ENCODE measurements at places on chromosomes 11 and 22.

DNA sequence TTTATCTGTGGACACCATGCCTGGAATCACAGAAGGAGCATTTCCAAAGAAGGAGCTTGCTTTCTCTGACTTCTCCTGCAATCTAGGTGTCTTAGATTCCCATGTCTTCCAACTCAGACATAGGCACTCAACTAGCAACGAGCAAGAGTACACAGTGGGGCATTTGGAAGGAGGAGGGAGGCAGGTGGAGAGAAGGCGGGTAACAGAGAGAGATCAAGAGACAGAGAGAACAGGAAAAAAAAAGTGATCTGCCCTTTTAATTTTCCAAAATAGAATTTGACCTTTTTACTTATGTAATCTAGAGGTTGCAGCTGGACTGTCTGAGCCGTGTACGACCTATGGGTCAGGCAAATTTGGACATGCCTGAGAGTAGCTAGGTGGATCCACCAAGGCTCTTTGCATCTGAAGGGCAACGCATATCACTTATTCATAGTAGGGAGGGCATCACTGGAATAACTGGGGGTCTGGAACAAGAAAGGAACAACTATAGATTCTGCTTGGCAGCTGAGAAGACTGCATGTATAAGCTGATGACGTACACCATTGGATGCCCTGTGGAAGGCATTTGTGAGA, 37.3 kb upstream of the POGLUT3 start:
- no peak for DNase-seq

- no peak for DNase-seq
Observed at GRCh38 chr11:67698247-67698646, 23.8 kb upstream of the ALDH3B2 start.

GRCh38 chr11:94802501-94802900, 34.3 kb downstream of the AMOTL1 start:
- no peak for DNase-seq

GRCh38 chr11:32312865-32313403, 122.4 kb downstream of the WT1 start:
- DNase-seq = peak; percentile 24

GRCh38 chr11:25992294-25992693, 339.6 kb upstream of the ANO3 start:
- DNase-seq = no peak

DNA sequence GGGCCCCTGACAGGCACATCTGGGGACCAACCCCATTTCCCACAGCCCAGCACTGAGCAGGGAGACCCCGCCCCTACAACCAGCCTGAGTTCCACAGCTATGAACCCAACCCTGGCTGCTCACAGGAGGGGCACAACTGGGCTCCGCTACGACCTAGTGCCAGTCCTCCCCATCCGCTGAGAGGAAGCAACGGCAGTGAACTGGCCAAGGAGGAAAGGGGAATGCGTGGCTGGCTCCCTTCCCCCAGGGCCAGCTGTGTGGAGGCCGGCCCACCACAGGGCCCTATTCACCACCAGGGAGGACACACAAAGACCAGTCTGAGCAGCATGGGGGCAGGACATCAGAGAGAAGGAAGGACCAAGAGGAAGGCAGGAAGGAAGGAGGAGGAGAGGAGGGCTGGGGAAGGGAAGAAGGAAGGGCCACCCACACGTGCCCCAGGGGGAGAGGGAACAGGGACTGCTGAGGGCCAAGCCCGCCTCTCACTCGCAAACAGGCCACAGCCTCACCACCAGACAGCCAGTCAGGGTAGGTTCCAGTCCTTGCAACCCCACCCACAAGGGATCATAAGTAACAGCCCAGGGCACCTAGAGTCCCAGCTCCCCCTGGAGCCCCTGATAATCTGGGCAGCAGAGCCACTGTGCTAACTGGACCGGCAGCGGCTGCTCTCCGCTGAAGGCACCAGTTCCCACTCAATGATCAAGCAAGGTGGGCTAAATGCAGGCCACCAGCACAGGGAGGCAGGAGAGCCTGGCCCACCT, 8.5 kb upstream of the GAL3ST1 start:
- DNase-seq = no peak

DNA sequence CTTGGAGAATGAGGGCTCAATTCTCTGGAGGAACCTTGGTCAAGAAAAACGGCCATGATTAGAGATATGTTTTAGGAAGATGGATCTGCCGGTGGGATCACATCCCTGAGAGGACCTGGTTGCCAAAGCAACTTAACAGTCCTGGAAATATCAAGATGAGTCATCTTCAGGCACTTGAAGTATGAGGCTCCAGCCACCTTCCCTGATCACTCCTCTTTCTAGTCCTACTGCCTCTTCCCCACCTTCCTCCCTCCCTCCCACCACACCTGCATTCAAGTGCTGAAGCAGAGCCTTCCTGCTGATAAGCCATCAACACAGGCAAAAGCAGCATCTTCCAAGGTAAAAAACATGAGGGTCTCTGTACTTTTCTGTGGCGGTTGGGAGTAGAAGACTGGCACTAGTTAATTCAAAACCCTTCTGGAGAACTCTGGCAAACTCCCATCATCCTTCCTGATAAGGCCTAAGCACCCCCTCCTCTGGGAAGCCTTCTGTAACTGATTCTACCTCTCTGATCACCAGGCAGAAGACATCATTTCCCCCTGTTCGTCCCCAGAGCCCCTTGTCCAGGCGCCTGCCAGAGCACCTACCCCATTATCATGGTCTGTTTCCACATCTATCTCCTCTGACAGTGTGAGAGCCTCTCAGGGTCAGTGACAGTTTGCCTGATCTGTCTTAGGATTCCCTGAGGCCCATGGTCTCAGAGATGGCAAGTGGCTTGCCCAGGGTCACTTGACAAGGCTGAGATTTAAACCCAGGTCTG, 79.8 kb downstream of the CLPB start:
- DNase-seq = no peak

- DNase-seq = no peak
Observed at GRCh38 chr11:92179017-92179670, 45.5 kb upstream of the FAT3 start.

- DNase-seq = no peak
Observed at GRCh38 chr11:26575946-26576345, 3.9 kb upstream of the MUC15 start.

- no peak for DNase-seq
Observed at GRCh38 chr11:86194998-86195397, 49.6 kb upstream of the EED start.

DNA sequence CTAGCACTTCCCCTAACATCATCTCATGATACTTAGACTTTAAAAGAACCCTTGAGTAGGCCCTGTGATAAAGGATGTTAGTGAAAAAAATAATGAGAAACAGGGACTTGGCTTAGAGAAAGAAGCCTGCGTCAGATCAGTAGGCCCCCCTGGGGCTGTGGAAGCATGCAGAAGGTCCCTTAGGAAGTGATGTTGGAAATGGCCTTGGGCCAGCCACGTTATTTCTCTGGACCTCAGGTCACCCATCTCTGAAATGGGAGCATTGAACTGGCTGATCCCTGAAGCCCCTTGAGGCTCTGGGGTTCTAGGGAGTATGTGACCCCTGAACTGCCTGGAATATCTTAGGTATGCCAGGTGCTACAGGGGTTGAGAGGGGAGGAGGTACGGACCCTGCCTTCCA, 40.2 kb downstream of the MCM5 start:
- no peak for DNase-seq

DNA sequence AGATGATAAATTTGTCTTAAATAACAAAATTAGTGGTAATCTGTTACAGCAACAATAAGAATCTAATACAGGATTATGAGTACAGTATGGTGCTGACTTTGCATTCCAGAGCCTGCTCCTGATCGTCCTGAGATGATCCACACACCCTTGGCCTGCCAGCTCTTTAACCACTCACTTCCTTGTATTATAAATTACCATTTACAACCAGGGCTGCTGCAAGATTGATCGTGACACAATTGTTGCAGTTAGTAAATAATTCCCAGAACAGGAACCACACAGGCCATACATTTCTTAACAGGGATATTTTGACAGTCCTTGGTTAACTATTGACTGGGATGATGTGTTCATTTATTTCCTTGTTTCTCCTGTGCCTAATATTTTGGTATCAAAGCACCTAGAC, 3.8 kb upstream of the CBLIF start:
- DNase-seq = no peak

DNA sequence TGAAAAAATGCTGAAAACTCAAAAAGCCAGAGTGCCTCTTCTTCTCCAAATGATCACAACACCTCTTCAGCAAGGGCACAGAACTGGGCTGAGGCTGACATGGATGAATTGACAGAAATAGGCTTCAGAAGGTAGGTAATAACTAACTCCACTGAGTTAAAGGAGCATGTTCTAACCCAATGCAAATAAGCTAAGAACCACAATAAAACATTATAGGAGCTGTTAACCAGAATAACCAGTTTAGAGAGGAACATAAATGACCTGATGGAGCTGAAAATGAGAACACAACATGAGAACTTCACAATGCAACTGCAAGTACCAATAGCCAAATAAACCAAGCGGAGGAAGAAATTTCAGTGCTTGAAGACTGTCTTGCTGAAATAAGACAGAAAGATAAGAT, 9.2 kb downstream of the OR56B4 start:
- DNase-seq = no peak

DNA sequence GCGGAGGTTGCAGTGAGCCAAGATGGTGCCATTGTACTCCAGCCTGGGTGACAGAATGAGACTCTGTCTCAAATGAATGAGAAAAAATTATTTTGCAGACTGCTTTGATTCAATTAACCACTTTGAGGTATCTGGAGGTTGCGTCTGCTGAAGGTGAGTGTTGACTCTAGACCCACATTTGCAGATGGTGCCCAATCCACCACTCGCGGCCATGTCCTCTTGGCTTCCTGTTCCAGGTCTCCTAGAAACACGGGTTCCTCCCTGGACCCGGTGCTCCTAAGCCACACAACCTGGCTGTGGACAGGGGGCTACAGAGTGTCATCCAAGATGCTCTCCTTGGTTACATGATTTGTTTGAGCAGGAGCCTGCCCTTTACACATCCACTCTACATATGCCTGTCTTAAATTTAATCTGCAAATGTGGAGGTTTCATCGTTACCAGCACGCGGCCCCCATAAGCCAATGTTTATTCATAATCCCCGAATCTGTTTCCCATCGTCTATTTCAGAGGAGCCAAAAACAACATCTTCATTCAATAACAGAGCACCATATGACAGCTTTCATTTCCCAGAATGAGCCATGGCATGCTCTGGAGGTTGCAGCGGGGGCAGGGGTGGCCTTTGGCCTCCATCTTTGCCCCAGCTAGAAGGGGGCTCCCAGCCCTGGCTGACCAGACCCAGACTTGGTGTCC, 377.2 kb downstream of the CTTN start:
- DNase-seq = no peak

DNA sequence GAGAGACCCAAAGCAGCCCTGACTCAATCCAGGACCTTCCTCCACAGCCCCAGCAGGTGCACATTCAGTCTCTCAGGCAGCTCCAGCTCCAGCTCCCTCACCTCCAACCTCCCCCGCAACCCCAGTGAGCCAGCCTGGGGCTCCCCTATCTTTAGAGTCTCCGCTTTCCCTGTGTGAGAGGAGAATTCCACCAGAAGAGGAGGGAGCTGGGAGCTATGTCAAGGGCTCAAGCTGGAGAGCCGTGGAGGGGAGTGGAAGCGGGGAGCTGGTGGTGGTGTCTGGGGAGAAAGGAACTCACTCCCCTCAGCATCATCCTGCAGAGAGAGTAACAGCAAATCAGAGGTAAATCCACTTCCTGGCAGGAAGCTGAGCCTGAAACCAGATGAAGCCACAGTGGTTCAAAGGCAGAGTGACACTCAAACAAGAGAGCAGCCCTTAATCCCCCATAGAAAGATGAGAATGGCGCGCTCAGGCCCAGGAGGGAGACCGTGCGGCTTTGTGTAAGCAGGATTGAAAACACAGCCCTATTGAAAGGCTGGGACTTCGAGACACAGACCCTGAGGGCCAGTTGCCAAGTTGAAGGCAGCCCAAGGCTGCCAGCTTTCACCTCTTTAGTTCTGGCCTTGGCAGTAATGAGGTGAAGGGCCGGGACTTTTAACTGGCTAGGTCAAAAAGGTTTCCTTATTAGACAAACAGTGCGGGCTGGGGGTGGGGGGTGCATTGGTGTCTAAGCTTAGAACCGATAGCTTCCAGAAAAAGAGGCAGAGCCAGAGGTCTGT, 21.4 kb upstream of the CDON start:
- no peak for DNase-seq

DNA sequence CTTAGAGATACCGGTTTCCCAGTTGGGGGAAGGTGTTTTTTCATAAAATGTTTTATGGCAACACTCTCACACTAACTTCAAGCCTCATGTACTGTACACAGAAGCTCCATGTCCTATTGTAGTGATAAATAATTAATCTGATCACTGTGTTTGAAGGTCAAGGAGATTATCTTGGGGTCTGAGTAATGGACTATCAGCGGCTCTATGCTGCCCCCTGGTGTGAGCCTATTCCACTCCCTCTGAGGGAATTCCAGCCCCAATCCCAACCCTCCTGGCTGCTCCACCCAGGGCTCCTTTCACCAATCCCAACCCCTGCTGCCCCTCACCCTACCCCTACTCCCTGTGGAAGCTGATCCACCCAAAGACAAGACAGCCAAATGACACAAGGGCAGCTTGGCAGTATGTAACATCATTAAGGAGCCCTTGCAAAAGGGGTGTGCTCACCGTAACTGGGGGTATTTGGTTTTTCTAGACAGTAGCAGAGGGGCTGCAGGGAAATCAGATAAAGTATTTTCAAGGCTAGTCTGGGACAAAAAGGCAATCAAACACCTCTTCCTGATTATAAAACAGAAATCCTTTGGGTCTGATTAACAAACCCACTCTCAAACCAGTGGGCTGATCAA, 22.3 kb downstream of the HPS4 start:
- no peak for DNase-seq

- DNase-seq = no peak
Observed at GRCh38 chr11:62757846-62758788, 3.3 kb upstream of the POLR2G start.

- DNase-seq = no peak
Observed at GRCh38 chr22:25105817-25106650, 93.6 kb upstream of the CRYBB3 start.

GRCh38 chr22:26429458-26430286, 612 bp downstream of the ASPHD2 start:
- no peak for DNase-seq

- no peak for DNase-seq
Observed at GRCh38 chr11:17494019-17494418, 17.4 kb upstream of the ABCC8 start.

DNA sequence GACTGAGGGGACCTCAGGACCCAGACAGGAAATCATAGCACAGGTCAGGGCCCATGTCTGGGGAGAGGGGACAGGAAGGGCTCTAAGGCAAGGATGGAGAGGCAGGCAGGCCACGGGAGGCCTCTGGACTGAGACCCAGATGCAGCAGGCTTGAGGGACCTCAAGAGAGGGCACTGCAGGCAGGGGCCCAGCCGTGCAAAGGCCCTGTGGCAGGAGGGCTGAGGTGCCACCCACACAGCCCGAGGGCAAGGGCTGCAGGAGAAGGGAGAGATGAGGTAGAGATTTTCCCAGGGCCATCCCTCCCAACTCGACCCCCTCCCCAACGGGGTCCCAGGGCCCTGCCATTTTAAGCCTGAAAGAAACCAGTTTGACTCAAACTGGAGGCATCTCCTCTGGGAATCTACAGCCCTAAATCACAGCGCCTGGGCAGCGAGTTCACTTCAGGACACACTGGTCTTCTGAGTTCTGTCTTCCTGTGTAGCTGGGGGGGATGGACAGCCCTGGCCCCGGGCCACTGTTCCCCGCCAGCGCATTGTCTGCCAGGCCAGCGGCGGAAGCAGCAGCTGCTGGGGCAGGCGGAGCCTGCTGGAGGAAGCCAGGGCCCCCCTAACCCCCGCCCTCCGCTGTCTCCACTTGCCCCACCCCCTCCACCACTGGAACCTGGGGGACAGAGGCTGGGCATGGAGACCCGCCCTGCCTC, 20.3 kb upstream of the WNT7B start:
- DNase-seq = peak; percentile 79

- DNase-seq = no peak
Observed at GRCh38 chr11:94150704-94151685, 22.4 kb downstream of the PANX1 start.

GRCh38 chr22:25399649-25400151, 164.8 kb upstream of the GRK3 start:
- DNase-seq = no peak

Data from DMS 273 treated with DMSO at 0.1 percent for 48 hours (cell line).